Activated CD4-positive, alpha-beta T cell treated with anti-CD3 and anti-CD28 coated beads for 36 hours (primary cell): ENCODE measurements at places on chromosomes 2 and 18. TPM values are rescaled to one million over a fixed set of nuclear protein-coding genes. Genes with fewer than 3 reads are reported as not detected.

DNA sequence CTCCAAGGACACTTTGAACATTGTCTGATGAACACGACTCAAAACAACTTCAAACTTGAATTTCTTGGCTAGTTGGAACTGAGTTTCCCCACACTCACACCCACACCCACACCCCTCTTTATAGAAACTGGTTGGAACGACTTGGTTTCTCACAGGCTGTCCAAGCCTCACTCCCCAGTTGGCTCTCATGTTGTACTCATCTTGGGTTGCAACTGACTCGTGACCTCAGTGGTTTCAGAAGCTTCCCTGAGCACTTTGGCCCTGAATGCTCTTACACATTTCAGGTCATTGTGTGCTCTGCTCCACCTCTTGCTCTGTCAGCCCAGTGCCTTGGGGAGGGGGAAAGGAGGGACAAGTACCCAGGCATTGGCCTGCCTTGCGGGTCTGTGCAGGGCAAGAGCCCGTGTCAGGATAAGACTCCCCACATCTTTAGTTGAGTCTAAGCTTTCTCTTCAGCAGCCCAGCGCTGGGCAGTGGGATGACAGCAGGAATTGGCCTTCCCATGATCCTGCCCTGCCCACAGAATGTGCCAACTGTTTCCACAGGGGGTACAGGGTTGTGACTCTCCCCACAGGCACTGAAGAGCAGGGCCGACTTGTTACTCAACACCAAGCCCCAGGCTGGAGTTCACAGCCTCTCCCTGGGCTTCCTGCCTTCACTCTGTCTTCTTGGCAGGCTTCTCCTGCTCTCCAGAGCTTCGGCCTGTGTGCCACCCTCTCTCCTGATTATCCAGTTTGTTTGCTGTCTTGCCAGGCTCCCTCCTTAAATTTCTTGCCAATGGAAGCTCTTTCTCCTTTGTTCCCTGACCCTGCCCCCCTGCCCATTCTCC, 104.6 kb downstream of the RTN4 start:
- H3K4me1 ChIP-seq: peaks cover 5% of the 10 kb centered on the region
- H3K36me3 ChIP-seq: no peaks in the 10 kb centered on the region
- H3K4me3 ChIP-seq: no peak overlapping the region

DNA sequence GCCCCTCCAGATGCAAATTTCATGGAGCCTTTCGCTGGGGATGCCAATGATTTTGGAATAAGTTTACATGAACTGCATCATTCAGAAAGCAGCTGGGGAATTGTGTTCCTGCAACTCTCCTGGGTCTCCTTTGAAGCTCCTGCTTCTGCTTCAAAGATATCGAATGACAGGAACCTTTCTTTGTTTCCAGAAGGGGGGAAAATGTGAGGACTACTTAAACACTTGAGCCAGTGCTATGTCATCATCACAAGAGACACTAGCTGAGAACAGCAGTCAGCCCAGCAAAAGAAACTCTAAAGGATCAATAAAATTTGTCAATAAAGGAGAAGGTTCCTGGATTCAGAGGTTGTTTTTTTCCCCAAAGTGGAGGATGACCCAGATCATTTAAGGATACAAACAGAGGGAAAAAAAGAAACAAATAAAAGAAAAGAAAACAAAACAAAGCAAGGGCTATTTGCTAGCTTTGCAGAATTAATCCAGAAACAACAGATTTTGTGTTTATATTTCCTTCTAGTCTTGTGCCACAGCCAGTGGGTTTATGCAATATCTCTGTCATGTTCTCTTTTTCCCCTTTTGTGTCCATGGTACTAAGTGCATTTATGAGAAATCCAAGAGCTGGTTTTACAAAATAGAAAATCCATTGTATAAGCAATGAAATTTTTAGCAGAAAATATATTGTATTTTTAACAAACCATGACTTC, 463.7 kb downstream of the CDH2 start:
- no peaks in the 10 kb centered on the region for H3K27me3 ChIP-seq
- DNase-seq: no peak
- no peak overlapping the region for H3K27ac ChIP-seq
- no peaks in the 10 kb centered on the region for H3K4me1 ChIP-seq
- no peak overlapping the region for H3K4me3 ChIP-seq

DNA sequence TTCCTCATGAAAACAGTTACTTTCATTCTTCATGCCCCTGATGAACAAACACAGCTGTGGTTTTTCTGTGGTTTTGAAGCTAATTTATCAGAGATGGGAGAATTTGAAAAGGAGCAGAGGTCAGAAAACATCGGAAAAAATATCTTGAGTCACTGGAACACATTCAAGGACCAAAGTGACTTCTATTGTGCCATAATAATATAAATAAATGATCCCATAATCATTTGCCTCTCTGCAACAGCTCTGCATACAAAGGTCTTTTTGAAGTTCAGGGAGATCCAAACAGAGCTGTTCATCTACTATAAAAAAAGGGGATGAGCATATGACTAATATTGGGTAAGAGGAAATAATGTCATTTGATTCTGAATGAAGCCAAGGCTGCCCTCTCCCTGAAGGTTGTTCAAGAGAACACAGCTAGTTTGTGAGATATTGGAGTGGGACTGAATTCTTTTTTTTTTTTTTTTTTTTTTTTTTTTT, 201.3 kb upstream of the GALNT5 start:
- no peaks in the 10 kb centered on the region for H3K4me1 ChIP-seq
- peaks cover 4% of the 10 kb centered on the region for H3K27me3 ChIP-seq
- no peak for DNase-seq
- no peaks in the 10 kb centered on the region for H3K36me3 ChIP-seq

DNA sequence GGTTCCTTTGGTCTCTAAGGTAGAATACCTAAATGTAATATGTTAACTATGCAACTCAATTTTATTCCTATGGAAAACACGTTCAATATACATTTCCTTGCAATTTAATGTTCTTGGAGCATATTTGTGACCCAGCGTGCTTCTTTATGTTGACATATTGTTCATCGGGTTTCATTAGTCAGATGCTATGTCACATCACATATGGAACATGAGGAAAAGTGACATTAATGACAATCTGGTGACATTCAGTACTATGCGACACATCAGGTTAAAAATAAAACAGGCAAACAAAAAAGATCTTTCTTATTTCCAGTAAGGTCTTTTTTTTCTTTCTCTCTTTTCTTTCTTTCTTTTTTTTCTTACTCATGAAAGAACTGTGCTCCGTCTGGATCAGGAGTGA, 135.6 kb upstream of the SMIM21 start:
- H3K36me3 ChIP-seq: no peaks in the 10 kb centered on the region
- no peak overlapping the region for H3K27ac ChIP-seq
- DNase-seq: no peak
- peaks cover 4% of the 10 kb centered on the region for H3K27me3 ChIP-seq
- H3K4me1 ChIP-seq: no peaks in the 10 kb centered on the region

GRCh38 chr2:157182204-157182709, 75.2 kb upstream of the GALNT5 start:
- H3K4me1 ChIP-seq: peaks cover 11% of the 10 kb centered on the region
- no peak overlapping the region for H3K4me3 ChIP-seq
- no peak for DNase-seq

GRCh38 chr18:25921677-25922421, 168.6 kb downstream of the SS18 start:
- no peaks in the 10 kb centered on the region for H3K4me1 ChIP-seq
- H3K27ac ChIP-seq: no peak overlapping the region
- peak; percentile 65 for DNase-seq
- H3K27me3 ChIP-seq: peaks cover 3% of the 10 kb centered on the region
- no peaks in the 10 kb centered on the region for H3K36me3 ChIP-seq

DNA sequence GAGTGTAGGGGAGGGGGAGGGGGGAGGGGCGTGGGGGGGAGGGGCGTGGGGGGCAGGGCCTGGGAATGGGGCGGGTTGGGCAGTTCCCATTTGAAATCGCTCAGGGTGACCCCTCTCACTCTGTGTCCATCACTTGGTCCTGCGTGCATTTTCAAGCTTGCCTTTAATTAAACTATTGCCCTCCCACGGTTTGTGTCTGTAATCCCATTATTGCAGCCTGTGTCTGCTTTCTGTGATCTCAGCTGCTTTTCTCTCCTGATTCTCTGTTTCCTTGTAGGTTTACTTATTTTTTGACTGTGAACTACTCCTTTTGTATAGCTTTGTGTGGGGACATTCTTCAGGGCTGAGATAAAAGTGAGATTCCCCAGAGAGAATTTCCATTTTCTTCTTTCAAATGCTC, 1.3 kb downstream of the DCDC2C start:
- DNase-seq: no peak
- H3K27me3 ChIP-seq: peaks cover 33% of the 10 kb centered on the region
- no peaks in the 10 kb centered on the region for H3K36me3 ChIP-seq
- H3K4me1 ChIP-seq: no peaks in the 10 kb centered on the region

DNA sequence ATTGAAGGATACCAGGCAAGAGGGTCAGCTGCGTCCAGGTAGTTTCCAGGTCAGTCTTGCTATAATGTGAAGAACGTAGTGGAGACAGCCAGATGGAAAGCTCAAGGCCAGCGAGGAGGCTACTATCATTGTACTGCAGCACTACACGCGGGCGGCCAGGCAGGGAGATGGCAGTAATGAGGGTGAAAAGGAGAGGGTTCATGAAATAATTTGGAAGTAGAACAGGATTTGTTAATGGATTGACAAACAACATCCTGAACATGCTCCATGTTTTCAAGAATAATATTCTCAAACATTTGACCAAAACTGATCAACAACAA, 17.1 kb downstream of the SPIRE1 start:
- H3K4me3 ChIP-seq: no peak overlapping the region
- peaks cover 3% of the 10 kb centered on the region for H3K4me1 ChIP-seq
- DNase-seq: no peak
- H3K27me3 ChIP-seq: peaks cover 17% of the 10 kb centered on the region

DNA sequence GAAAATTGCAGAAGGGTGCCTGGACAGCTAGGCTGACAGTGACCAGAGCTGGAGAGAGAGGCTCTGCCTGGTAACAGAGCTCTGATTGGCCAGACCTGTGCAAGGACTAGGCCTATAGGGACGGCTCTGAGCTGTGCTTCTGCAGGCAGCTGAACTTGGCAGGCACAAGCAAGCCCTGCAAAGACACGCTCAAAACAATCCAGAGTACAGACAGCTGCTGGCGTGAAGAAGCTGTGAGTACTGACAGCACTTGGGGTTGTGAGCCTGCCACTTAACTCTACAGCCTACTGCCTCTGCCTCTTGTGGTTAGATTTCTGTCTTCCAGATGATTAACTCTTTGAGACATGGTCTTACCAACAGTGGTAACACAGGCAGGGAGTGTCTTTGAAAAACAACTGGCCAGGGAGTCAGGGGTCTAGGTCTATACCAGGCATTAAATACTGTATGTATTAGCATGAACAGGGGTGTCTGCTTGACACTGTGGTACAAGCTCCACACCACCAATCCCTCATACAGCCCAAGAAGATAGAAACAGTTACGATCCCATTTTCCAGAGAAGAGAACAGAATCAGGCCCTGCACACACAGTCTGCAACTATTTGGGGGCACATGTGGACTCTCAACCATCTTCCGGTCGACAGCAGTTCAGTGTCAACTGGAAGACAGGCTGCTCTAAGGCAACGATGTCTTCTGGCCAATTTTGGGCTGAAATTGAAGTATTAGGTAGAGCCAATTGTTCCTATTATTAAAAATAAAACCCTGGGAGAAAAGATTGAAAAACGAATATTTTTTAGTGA, 568.4 kb downstream of the TNS1 start:
- peak; percentile 49 for DNase-seq

The VIL1 gene
- total RNA-seq: not detected
